Dorsolateral prefrontal cortex (tissue), 122 donors: ENCODE measurements at places on chromosomes 16 and 17. TPM values are rescaled to one million over a fixed set of nuclear protein-coding genes. Genes with fewer than 3 reads are reported as not detected.

- DNase-seq = no peak
These were observed 204.9 kb downstream of the AXIN2 start for GRCh38 chr17:65356536-65356935.

DNA sequence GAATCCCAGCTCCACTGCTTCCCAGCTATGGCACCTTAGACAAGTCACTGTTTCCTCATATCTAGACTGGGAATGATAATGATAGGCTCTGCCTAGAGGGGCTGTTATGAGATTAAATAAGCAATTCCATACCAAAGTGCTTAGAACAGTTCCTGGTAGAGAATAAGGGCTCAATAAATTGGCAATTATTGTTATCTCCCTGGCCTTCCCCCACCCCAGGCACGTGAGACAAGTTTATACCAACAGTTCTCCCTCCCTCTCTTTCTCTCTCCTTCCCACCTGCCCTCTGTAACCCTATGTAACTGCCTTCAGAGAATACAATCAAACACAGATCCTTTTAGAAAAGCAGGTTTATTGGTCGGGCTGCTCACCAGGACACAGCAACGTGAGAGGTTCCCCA, 13.9 kb upstream of the STAT3 start:
- no peak for DNase-seq

DNA sequence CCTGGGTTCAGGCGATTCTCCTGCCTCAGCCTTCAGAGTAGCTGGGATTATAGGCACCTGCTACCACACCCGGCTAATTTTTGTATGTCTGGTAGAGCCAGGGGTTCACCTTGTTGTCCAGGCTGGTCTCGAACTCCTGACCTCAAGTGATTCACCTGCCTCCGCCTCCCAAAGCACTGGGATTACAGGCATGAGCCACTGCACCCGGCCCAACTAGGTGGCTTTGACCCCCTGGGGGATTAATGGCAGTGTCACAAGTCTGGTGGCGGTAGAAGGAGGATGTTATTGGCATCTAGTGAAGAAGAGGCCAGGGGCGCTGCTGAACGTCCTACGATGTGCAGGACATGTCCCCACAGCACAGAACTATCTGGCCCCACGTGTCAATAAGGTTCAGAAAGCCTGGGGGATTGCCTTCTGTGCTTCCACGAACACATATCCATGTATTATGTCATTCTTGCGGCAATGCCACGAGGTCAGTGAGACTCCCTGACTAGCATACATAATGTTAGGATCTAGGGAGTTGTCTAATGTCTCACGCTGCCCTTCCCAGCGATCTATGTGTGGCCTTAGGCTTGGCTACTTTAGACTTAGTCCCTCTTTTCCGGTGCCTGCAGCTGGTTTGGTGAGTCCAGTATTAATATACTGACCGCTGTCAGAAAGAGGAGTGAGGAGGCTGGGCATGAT, 75.8 kb downstream of the ABCC6 start:
- DNase-seq = no peak

GRCh38 chr17:72945473-72945872, 147.0 kb downstream of the SLC39A11 start:
- DNase-seq = no peak

Gene RIPOR1
- 122 TPM for total RNA-seq

- DNase-seq = no peak
These were observed 9.6 kb downstream of the FTO start for GRCh38 chr16:53713403-53714204.

Gene SULT1A1
- total RNA-seq = 34.3 TPM

DNA sequence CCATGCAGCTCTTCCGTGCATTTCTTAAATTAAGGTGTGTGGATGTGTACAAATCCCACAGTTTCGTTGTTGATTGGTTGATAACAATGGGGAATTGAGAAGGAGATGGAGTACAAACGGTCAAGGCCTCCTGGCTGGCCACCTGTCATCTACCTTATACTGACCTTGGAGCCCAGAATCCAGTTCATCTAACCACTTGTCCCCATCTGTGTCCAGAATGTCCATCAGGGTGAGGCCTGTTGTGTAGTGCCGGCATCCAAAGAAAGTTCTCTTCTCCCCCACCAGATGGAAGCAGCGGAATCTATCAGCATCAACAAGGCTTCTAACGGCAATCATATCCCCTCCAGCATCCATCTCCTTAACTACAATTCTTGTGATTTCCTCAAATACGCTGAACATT, 1.5 kb downstream of the GSDMB start:
- no peak for DNase-seq

DNA sequence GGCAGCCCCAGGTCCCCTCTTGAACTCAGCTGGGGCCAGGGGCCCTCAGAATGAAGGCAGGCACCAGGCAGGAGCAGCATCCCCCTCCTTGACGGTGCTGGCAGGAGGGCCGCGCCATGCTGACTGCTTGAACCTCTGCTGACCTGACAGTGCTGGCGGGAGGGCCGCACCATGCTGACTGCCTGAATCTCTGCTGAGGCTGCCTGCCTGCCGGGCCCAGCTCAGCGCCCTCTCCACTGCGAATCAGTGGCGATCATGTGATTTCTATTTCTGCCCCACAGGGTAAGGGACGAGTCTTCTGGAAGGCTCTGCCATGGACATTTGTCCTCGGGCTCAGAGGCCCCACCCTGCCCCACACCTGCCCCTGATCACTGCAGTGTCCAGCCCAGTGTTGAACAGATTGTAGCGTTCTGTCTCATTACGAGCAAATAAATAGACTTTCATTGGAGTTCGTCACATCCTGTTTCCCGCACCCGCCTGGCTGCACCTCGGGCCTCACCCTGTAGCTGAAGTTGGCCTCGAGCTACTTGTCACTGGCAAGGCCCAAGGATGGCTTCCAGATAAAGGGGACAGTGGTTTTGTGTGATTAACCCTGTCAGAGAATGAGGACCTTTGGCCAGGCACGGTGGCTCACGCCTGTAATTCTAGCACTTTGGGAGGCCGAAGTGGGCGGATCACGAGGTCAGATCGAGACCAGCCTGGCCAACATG, 8.6 kb downstream of the C16orf90 start:
- no peak for DNase-seq

Gene KRTAP4-4
- total RNA-seq = not detected

- DNase-seq = no peak
These were observed 77.0 kb upstream of the TNRC6C start for GRCh38 chr17:77881545-77881944.

GRCh38 chr17:6306820-6307219, 128.1 kb downstream of the AIPL1 start:
- no peak for DNase-seq

Gene IRX6
- total RNA-seq = not detected

DNA sequence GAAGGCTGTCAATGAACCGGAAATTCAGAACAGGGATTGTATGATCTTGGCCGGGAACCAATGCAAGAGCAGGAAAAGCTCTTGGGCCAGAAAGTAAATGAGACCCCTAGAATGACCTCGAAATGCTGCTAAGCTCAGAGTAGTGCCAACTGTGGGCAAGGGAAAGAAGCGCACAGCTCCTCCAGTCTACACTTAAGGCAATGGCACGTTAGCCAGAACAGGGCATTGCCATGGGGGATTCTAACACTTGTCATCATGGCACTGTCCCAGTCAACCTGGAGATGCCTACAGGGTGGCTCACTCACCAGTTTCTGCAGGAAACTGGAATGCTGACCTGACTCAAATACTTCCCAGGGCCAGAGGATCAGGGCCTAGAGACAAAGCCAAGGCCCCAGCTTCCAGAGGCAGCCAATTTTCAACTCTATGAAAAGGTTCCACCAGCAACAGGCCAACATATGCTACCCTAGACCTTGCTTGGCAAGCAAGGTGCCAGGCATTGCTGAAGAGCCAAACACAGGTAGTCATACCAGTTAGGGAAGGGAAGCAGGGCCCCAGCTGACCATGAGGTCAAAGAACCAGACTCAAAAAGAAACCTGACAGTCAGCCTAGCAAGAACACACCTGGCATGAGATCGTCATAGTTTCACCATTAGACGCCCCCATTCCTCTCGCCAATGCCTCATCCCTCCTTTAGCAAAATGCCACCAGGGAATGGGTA, 34.9 kb downstream of the ARHGAP17 start:
- no peak for DNase-seq

Gene ZNF768
- total RNA-seq = 31.2 TPM

Gene CD300LB
- total RNA-seq = not detected

Gene KRT40
- not detected for total RNA-seq
